ENCODE measurements at places on chromosomes 1 and 21.

DNA sequence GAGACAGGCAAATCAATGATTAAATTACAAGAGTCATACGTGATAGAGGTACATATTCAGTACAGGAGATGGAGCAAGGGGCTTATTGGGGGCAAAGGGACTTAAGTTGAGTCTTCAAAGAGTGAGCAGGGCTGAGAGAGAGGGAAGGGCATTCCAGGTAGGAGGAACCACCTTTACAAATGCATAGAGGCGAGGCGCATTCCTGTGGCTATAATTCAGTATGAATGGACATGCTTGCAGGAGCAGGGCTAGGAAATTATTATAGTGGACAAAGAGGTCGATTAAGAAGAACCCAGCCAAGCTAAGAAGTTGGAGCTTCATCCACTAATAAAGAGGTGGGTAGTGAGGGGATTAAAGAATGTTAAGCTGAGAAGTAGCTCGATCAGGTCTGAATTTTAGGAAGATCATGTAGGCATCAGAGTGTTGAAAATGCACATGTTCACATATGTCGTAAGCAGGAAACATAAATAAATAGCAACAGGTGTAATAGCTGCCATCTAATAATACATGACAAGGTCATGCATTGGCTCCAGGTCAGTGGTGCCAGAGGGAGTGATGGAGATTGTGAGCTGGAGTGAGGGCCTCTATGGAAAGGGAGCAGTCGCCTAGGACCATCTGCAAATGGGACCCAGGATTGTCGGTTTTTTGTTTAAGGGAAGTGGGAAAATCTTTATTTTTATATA lies 12.0 kb upstream of the HNRNPU start:
- no peak for DNase-seq

- no peak for DNase-seq
Measured at GRCh38 chr21:32198384-32198783, 80.5 kb downstream of the MIS18A start.

- DNase-seq = no peak
Measured at GRCh38 chr1:200184196-200184595, 156.7 kb downstream of the NR5A2 start.

DNA sequence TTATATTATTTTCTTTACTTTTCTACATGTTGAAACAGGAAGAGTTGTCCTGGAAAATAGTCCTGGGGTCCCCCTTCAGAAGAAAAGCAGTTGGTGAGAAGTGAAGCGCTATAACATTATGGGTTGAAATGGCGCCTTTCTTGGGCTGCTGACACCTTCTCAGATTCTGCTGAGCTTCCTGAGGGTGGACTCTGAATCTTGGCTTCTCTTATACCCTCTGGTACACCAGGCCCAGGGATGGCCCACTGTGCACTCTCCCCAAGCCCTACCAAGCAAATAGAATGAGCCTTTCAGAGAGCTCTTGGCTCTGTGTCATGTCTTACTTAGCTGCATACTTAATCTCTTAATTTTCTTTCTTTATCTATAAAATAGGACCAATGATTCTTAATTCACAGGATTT lies 42.3 kb downstream of the CD247 start:
- DNase-seq = no peak

DNA sequence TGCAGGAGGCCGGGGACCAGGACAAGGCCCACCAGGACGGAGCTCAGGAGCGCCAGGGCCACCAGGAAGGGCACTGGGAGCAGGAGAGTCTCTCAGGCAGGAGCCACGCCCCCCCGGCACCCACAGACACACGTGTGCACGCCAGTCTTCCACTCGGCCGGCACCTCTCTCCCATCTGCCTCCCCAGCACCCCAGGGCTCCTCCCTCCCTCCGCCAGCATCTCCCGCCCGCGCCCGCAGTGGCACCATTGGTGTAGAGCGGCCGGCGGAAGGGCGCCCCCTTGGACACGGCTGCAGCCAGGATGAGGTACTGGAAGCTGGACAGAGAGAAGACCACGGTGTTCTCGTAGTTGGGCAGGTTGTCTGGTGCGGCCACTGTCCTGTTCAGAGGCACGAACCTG lies 6.1 kb upstream of the MFAP2 start:
- DNase-seq = no peak

DNA sequence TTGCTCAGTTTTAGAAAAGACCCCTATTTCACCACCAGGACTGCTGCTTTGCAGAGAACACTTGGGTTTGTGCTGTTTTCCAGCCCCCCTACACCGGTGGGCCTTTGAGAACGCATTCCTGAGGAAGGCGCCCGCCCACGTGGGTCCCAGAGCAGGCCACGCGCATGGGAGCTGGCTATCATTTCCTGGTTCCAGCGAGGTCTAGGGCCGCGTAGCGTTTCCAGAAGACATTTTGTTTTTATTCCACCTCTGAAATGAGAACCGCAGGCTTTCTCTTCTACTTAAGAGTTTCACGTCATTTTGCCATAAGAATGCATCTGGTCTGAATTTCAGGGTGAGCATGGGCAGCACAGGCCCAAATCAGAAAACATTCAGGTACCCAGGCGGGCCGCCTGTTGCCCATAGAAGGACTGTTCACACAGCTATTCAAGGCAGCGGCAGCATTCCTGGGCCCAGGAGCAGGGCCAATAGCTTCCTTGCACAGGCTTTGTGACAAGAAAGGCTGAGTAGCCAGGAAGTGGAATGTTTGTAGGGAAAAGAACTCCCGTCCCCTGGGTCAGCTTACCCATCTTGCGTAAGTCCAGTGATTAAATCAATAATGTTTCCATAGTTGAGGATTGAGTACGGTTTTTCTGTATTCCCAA lies 1.4 kb upstream of the KLHL21 start:
- DNase-seq = no peak

DNA sequence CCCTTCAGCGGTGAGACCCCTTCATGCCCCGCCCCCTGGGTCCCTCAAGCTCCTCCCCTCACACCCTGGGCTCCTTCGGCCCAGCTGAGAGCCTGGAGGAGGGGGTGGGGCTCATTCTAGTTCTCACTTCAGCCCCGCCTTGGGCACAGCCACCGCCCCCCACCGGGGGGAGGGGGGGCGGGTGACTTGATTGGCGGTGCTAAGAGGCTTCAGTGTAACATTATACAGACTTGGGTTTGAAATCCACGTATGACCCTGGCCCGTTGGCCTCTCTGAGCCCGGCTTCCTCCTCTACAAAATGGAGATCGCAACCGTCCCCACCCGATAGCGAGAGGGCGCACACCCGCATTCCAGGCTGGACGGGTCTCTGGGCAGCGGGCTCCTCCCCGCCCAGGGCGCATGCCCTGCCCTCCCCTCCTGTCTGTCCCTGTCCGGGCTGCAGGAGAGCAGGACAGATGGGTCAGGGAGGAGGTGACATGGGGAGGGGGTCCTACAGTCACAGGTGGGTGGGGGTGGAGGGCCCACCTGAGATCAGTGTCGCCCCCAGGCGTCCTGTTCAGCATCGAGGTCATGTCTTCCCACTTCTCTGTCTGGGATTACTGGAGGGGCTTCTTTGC lies 5.1 kb downstream of the CLCNKB start:
- no peak for DNase-seq

GRCh38 chr1:38340409-38340808 lies 293.8 kb upstream of the POU3F1 start:
- DNase-seq = no peak

GRCh38 chr1:34164771-34165391 lies at the start of gene CSMD2:
TSS of gene CSMD2 (minus strand) at chr1:34165230. CDS start at chr1:34165097, 133 bp downstream.
- no peak for DNase-seq

DNA sequence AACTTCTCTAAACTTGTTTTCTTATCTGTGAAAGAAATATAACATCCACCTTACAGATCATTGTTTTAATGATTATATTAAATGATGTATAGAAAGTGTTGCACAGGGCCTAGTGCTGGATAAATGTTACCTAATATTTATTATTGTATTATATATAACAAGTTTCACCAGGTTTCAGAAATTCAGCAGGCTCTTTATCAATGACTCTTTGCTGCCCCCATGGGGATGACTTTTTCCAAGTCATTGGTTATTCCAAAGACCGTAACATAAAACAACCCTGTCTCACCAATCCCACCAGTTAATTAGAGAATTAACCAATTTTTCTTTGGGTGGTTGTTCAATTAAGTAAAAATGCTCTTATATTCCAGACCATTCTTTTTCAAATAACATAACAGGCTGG lies 7.3 kb upstream of the DEDD start:
- DNase-seq = no peak

GRCh38 chr1:245906207-245906606 lies 600.9 kb downstream of the SMYD3 start:
- DNase-seq = no peak

- no peak for DNase-seq
Measured at GRCh38 chr1:204383163-204383904, 23.6 kb upstream of the PLEKHA6 start.

DNA sequence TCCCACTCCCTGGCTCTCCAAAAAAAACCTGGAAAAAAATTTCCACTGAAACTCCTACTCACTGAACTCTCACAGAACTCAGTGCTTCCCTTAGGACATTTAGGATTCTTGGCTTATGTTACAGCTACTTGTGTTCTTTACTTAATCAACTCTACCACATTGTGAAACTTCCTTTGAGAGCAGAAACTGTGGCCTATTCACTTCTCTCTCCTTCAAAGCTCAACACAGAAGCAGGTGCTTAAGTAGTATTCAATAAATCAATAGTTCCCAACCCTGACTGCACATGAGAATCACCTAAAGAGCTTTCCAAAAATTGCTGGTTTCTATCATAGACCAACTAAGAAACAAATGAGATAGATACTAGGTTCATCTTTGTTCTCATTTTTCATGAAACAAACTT lies 67.9 kb upstream of the DMRTA2 start:
- DNase-seq = no peak

DNA sequence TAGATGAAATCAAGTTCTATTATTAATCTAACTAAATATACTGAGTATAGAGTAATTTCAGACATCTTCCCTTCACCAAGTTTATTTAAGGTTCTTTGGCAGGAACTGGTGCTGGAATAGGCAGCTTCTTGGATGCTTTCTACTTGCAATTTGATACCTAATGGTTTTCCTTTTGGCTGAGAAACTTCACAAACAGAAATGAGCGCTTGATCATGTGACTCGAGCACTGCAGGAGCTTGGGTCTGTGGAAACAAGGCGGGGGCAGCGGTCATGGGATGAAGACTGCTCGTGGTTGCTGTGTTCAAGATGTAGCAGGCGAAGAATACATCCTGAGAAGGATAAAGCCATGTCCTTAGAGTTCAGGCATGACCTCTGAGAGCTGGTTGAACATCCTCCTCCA lies 136.8 kb downstream of the PTPRC start:
- DNase-seq = no peak

- no peak for DNase-seq
Measured at GRCh38 chr1:113809670-113810602, 2.3 kb downstream of the RSBN1 start.

DNA sequence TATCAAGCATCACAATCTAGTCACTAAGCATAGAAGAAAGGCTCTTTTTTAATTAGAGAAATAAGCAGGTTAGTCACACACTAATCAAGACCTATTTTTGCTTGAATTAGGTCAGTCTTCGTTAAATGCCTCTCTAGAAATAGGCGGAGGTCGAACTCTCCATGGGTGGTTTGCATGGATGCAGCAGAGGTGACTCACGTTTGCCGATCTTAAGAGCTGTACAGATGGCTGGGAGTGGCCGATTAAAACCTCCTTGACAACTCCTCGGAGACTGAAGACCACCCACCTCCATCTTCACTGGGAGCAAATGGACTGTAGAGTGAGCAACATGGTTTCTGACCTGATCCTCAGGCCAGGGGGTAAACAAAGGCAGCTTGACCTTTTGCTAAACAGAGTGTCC lies 249.3 kb downstream of the ZNF648 start:
- DNase-seq = no peak

GRCh38 chr1:231918239-231919015 lies 291.8 kb downstream of the DISC1 start:
- DNase-seq = no peak

- no peak for DNase-seq
Measured at GRCh38 chr1:59577774-59578173, 237.0 kb upstream of the HOOK1 start.

DNA sequence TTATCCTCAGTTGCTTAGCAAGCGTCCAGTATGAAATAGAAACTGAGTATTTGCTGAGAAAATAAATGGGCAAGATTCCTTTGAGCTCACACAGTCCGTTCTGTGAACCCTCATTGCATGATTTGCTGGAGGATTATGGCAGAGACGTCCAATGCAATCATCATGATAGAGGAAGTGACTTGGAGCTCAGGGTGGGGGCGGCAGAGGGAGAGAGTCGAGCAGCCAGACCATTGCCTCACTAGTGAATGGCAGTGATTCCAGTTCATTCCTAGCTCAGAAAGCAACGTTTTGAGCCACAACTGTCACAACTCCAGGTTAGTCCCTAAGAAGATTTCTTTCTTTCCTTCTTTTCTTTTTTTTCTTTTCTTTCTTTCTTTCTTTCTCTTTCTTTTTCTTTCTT lies 27.5 kb upstream of the COL9A2 start:
- DNase-seq = no peak

DNA sequence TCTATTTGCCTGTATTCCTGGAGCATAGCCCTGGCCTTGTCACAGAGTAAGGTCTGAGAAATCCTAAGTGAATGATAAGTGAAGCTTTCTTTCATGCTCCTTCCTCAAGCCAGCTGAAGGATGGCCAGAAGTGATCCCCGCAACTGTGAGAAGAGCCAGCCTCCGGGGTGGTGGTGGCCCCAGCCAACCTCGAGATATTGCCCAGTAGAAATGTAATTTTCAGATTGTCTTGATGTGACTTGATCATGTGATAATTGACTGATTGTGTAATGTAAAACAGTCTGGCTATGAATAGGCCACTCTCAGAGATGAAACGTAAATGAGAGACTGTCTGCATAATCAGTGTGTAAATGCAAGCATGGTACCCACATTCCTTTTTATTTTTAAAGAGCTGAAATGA lies 242.4 kb upstream of the CAMK1G start:
- no peak for DNase-seq

- no peak for DNase-seq
Measured at GRCh38 chr21:17334484-17334883, 178.4 kb upstream of the CXADR start.

GRCh38 chr1:17437580-17438317 lies 1.7 kb downstream of the RCC2 start:
- no peak for DNase-seq

DNA sequence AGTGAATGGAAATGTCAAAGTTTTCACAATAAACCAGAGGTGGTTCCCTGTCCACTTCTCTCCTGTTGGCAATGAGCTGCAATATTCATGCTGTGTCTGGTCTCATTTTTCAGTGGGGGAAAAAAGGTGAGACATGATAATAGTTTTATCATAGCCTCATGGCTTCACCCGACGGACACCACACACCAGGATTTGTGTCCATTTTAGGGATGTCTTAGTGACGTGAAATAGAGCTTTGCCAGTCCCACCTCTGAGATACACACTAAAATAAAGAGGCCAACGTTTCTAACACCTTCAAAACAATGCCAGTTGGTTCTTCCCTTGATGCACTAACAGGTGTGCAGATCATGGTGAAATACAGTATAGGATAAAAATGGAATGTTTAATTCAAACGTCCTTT lies 91.5 kb upstream of the TLR5 start:
- no peak for DNase-seq

DNA sequence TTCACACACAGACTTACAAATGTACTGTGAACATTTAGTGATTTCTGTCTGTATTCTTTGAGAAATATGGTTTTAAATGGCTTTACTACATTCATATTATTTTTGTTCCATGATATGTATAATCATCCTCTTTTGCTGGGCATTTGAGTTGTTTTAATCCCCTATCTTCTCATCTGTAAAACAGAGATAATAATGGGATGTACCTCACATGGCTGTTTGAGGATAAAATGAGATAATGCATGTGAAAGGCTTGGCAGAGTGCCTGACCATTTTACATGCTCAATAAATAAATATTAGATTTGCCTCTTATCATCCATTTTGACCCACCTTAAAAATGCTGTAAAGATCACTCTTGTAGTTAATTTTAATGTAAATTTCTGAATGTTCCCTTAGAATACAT lies 197.2 kb downstream of the C1orf94 start:
- no peak for DNase-seq
